ENCODE measurements at places on chromosomes 3 and 15. TPM values are rescaled to one million over a fixed set of nuclear protein-coding genes. Genes with fewer than 3 reads are reported as not detected.

- DNase-seq = no peak
Observed at GRCh38 chr15:43150191-43150929, 17.0 kb downstream of the TMEM62 start.

Gene TIMP4
- 15.8 TPM for total RNA-seq

DNA sequence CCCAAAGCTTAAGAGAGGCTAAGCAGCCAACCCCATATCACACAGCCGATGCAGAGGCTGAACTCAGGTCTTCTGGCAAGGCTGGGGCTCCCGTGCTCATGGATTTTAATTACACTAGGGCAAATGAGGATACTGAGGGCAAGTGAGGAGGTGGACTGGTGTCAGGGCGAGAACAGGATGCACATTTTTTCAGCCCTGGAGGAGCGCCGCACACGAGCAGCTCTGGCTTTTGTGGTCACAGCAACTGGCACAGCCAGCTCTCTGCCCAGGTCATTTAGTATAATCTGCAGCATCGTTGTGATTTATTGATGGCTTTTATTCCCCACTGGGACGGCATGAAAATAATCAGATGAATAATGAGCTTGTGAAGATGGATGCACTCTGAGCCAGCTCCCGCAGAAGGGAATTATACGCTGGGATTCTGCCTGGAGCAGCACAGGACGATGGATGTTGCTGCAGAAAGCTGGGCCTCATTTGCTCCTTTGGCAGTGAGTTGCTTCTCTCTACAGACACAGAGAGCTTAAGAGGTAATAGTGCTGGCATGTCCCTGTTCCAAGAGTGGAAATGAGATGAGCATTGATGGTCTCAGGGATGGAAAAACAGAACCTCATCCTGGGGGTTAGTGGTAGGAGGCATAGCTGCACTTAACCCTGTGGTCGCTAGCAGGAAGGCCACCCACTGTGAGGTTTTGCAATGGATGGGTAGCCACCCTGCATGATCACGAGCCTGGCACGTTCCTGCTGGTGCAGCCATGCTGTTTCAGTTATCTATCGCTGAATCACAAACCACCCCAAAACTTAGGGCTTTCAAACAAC is 135.4 kb downstream of the UACA start:
- no peak for DNase-seq

Gene C3orf85
- not detected for total RNA-seq

GRCh38 chr15:72685301-72685924 is 569 bp downstream of the HIGD2B start:
- no peak for DNase-seq

GRCh38 chr3:21226086-21226485 is 524.9 kb downstream of the ZNF385D start:
- no peak for DNase-seq

DNA sequence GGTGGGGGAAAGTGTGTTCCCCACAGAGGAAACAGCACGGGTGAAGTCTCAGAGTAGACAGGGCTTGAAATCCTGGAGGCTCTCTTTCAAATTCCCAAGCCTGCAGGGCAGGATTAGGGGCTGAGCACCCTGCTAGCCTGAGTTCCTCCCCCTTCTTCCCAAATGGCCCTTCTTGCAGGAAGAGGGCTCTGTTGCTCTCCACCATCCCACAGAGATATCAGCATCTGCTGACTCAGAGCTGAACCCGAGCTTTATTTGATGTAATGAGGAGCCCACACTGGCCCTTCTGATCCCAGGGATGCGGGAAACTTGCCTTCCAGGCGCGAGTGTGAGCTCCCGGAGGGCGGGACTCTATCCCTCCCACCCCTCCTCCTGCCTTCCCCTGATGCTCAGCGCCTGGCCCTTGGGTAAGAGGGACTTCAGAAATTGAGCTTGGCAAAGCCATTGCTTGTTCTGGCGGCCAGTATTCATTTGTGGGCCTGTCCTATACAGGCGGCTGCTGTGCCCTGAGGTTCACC is 1.4 kb upstream of the STRA6 start:
- DNase-seq = no peak

- no peak for DNase-seq
Observed at GRCh38 chr3:50316657-50317242, 5.8 kb downstream of the HYAL2 start.

Gene ARRDC4
- 150 TPM for total RNA-seq

Gene TNK2
- 41.0 TPM for total RNA-seq

DNA sequence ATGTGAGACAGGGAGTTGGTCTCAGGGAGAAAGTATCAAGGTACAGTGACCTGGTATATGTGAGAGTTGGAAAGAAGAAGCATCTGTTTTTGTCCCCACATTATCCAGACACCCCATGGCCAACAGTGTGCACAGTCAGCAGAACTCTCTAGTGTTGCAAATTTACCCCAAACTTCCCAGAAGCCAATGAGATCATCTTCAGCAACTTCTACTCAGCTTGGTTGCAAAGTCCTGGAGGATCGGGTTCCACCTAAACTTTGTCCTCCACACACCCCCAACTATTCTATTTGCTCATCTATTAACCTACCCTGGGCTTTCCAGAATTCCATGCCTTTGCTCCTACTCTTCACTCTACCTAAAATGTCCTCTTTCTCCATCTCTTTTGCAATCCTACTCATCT is 15.7 kb downstream of the RBSN start:
- no peak for DNase-seq

GRCh38 chr3:36911990-36912804 is 32.7 kb downstream of the TRANK1 start:
- no peak for DNase-seq

Gene PRR20G
- not detected for total RNA-seq

DNA sequence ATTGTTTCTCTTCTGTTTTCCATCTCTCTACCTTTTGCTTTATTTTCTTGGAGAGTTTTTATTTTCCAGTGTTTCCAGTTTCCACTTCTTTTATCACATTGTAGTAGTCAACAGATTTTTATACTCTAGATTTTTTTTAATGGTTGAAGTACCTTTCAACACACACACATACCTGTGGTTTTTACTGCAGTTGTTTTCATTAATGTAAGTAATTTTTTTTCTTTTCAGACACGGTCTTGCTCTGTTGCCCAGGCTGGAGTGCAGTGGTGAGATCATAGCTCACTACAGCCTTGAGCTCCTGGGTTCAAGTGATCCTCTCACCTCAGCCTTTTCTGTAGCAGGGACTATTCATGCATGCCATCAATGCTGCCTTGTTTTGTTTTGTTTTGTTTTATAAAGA is 472.5 kb upstream of the SGO1 start:
- no peak for DNase-seq

Gene B3GALNT1
- total RNA-seq = 5.4 TPM

Gene GHSR
- total RNA-seq = 0.55 TPM

DNA sequence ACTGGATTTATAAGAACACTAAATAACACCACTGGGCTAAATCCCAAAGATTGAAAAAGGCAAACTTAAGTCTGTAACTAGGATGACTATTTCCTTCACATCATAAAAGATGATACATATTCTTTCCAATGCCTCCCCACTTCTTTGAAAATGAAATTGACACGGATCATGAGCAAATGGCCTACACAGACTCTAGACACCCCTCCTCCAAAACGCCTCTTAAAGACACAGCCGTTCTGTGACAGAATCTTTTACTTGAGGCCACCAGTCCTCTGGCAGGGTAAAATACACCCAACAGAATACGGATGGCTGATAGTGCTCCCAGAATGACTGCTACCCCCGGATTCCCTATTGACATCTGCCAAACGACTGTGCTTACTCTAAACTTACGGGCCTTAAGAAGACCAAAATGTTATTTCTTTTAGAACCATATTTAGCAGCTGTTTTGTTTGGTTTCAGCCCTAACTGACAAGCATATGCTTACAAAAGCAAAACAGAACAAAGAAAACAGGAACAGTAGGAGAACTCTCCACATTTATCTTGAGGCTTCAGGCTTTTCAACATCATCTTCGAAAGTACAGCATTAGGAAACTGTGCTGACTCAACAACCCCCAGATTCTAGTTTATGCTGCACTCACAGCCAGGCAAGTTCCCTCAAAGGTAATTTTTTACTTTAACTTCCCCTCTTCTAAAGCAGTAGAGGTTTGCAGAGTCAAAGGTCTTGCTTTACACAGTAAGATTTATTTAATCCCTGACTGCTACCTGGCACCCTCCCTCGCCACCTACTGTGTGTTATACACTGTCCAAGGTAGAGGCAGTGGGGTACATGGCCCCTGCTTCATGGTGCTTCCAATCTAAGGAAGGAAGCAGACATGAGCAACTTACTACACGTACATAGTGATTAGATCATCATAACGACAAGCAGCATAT is 84.3 kb downstream of the TNIK start:
- no peak for DNase-seq

Measured in sigmoid colon (tissue), 7 donors.